ENCODE measurements at places on chromosomes 5 and 9.

DNA sequence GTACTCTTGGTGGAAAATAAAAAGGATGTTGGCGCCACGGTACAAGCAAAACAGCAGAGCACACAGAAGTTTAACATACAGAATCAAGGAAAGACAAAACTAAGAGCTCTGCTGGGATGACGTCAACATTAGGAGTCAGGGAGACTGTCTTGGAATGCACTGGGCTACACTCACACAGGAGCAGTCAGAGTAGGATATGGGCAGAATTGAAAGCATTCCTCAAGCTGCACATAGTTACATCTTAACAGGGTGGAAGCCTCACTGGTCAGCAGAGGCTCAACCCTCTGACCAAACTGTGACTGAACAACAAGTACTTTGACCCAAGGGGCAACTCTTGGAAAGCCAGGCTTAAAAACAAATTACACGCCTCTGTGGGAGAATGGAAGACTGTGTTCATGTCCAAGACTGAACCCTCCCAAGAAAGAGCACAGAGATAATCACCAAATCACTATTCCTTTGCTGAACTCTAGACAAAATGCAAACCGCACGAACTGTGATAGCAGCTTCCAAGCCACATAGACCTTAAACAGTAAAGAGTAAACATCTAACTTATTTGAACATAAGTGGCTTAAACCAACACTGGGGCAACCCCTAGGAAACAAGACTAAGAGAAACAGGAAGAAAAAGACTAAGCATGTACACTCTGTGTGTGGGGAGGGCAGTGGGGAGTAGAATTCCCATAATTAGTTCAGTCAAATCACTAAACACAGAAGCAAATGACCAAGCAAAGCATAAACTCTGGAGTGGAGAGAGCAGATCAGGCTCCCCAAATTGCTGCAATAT lies 772.7 kb downstream of the PRELID2 start:
- DNase-seq: no peak

DNA sequence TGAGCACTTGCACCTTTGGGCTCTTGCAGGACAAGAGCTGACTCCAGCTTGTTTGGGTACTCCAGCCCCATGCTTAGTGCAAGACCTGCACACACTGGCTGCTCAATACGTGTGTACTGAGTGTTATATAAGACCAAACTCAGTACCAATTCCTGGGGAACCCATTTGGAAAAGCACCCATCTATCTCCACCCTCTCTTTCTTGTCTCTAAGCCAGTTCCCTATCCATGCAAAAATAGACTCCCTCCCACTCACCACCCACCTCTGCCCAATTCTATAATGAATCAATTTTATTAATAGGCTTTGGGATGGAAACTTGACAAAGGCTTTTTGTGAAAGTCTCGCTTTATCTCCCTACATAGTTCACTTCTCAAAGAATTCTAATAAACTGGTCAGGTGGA lies 60.9 kb upstream of the CPLX2 start:
- no peak for DNase-seq

DNA sequence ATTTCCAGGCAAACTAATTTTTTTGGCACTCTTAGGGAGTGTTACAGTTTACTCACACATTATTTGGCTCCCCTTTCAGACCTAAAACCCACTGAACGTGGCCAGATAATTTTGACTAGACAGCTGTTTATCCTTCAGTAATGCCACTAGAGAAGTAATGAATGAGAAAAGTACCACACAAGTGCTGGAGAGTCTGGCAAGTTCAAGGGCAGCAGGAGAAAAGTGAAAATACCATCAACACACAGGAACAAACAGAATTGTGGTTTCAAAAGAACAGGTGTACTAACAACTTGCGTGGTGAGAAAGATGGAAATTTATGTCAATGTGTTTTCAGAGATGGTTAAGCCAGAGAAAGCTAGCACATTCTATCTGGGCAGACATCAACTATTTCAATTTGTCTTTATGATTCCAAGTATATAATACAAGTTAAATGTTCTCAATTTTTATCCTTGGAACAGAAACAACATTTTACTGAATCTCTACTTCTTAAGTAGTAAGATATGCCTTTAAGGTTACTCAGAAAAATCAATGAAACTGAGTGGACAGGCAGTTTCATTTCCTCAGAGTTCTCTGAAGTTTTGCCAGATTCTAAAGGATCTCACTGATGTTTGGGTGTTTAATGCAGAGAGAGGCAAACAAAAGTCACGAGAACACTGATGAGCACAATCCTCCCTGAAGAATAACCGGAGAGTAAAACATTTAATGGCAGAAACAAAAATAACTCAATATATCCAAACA lies 91.0 kb downstream of the ARSB start:
- no peak for DNase-seq

DNA sequence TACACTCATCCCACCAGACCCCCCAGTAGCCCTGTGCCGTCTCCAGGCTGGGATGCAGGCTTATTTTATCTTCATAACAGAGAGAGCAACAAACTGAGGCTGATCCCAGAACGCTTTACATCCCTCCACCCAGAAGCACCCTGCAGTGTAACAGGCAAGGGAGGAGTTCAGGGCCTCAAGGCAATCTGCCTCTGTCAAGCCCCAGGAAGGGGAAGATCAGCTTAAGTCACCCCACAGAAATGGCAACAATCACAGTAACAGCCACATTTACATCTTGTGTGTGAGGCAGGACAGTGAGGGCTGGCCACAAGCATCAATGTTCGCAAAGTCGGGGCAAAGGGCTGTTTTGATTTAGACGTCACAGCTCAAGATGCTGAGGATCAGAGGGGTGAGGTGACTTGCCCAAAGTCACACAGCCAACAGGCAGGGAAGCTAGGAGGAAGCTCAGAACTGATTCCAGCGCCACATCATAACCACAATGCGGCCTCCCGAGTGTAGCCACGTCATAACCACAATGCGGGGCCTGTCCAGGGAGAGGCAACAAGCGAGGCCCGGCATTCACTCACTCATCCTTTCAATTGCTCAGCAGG lies 14.4 kb downstream of the STK10 start:
- no peak for DNase-seq

GRCh38 chr9:76932265-76932664 lies 26.4 kb upstream of the PRUNE2 start:
- no peak for DNase-seq

DNA sequence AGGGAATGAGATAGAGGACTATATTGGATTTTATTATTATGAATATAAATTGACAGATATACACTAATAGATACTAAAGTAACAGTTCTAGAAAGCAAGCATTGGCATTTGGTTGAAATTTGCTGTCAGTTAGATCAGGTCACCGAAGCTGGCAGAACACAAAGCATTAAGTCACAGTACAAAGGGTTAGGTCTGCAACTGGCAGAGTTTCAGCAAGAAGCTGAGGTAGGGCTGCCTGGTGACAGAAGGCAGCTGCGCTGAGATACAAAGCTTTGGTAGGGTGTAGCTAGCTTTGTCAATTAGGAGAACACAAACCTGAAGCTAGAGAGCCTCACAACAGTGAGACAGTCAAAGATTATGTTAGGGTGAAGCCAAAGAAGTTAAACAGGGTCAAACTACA lies 6.3 kb upstream of the CSNK1G3 start:
- no peak for DNase-seq

DNA sequence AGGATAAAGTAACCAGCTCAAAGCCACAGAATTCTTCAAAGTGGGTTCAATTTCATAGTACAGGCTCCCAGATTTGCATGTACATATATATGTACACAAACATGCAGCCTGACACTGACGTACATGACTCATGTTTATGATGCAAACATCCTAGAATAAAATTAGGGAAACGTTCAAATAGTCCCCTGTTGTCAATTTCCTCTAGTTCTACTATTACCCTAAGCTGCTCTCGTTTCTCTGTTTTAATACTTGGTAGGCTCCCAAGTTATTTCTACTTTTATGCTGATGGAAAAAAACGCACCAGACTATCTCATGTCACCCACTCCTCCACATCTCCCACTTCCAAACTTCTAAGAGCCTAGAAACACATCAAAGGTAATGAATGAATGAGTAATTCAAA lies 229.7 kb downstream of the EPB41L4A start:
- DNase-seq: no peak

DNA sequence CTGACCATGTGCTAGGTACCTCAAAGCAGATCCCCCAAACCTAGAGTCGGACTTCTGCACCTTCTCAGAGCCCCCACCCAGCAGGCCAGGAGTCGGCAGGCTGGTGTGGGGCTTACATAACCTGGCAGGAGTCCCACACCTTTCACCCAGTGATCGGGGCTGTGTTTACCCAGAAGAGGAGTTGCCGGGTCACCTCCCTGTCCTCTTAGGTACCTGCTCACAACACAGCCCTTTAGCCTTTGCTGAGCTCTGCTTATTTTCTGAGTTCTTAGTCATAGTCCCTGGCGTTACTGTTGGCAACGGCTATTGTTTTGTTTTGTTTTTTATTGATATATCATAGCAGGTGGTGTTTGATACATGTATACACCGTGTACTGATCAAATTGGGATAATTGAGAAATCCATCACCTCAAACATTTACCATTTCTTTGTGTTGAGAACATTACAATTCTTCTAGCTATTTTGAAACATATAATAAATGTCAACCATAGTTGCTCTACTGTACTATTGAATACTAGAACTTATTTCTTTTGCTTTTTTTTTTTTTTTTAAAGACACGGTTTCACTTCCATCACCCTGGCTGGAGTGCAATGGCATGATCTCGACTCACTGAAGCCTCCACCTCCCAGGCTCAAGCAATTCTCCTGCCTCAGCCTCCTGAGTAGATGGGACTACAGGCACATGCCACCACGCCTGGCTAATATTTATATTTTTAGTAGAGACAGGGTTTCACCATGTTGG lies 10.4 kb upstream of the EEIG1 start:
- no peak for DNase-seq

GRCh38 chr9:98971915-98972223 lies 28.2 kb downstream of the COL15A1 start:
- DNase-seq: no peak

- no peak for DNase-seq
These were observed 12.7 kb upstream of the THG1L start for GRCh38 chr5:157718519-157718918.

DNA sequence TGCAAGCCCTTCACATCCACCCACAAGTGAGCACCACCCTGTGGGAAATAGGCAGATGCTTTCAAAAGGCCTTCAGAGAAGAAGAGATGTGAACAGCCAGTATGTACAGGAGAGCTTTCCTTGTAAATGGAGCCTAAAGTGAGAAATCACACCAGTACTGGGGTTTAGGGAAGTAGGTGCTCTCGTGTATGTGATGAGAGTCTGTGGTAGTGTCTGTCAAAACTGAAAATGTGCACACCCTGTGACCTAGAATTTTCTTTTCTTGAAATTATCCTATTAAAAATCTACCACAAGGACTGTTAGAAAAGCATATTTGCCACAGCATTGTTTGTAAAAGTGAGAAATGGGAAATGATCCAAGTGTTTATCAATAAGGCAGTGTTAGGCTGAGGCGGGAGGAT lies 16.6 kb downstream of the OTULINL start:
- no peak for DNase-seq

- no peak for DNase-seq
These were observed 131.5 kb downstream of the ADAMTS19 start for GRCh38 chr5:129591508-129592160.

- DNase-seq: no peak
These were observed 58.3 kb downstream of the MTX3 start for GRCh38 chr5:79932510-79933504.

DNA sequence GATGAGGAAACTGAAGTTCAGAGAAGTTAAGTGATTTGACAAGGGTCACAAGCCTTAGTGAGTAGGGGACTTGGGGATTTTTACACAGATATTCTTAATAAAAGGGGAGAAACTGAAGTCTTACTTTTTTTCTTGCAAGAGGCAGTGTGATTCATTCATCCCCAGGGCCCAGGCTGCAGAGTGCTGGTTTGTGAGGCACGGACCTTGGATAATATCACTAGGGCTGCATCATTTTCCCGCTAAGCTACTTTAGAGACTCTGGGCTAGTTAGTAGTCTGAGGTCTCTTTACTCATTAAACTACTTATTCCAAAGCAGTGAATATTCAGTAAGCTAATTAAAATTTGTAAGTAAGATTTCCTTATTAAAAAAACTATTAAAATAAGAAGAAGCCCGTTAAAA lies 195.0 kb downstream of the PBX3 start:
- no peak for DNase-seq

GRCh38 chr5:38078161-38078560 lies 180.2 kb upstream of the EGFLAM start:
- no peak for DNase-seq

DNA sequence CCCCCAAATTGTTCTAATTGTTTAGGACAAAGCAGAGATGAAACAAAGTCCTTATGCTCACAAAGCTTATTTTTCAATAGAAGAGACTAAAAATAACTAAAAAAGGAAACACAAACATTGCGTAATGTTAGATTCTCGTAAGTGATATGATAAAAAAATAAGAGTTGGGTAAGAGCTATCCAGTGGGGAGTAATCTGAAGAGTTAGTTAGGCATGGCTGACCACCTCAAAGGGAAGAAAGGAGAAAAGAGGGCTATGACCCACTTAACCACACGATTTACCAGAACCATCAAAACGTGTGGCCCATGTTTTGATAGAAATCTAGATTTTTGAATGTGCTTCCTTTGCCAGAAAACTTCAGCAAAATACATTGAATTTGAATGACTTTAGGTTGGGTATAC lies 1296.8 kb upstream of the NUDT12 start:
- no peak for DNase-seq

DNA sequence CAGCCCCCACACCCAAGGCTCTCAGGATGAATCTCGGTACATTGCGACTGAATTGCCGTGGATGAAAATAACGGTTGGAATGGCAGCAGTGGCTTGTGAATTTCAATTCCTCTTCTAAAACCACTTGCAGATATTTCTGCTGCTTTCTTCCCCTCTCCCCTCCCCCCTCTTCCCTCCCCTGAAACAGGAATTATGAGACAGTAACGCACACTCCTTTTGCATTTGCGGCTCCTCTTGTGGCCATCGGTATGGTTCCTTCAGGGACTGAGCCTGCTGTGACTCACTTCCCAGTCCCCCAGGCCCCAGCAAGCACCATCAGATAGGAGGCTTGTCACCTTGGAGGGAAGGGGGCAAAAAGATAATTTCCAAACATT lies 9.7 kb downstream of the DCANP1 start:
- no peak for DNase-seq

Data from left ventricle myocardium inferior (tissue), 1 donor.